ENCODE measurements at places on chromosomes 5 and 9.

DNA sequence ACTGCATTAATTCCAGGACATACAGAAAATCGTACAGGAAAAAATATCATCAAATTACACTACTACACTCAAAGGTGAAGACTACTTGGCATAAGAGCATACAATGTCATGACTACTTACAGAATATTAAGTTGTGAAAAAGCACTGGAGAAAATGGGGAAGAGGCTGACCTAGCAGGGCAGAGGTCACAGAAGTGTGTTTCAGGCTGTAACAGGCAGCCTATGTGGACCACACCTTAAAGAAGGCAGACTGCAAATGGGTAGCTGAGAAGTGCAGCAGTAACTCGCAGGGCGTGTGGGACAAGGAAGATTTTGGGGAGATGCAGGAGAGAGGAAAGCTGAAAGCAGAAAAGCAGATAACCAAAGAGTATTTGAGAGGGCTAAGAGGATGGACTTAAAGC lies 167.0 kb upstream of the PIK3R1 start:
- no peak for DNase-seq

DNA sequence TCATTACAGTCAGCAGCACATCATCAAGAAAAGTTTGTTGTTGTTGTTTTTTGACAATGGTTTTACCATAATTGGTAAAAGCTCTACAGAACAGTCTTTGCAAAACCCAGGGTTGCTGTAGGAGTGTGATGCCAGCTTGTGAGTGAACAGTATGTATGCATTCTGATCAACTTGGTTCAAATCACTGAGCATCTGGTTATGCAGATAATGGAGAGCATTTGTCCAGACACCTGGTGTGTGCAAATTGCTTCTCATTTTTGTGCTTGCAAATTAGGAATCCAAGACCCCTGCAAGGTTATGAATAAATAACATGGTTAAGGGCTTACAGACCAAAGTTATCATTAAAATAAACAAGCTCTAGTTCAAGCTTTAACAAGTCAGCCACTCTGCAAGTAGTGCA lies 448.7 kb upstream of the ACTBL2 start:
- no peak for DNase-seq

DNA sequence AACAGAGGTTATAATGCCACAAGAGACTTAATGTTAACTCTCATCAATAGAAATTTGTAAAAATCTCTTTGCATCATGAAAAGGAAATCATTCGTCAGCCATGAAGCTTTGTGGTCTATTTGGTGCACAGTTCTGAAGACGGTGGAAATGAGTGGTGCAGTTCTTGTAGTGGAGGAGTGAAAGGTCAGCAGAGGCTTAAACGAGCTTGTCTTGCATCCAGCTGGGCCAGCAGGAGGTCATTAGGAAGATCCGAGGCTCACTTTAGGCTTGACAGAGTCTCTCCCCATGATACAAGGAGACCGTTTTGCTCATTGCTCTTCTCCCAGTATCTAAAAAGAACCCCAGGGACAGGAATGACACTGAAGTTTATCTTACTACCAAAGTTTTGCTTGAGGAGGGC lies 440.8 kb downstream of the BNC2 start:
- DNase-seq, result no peak

DNA sequence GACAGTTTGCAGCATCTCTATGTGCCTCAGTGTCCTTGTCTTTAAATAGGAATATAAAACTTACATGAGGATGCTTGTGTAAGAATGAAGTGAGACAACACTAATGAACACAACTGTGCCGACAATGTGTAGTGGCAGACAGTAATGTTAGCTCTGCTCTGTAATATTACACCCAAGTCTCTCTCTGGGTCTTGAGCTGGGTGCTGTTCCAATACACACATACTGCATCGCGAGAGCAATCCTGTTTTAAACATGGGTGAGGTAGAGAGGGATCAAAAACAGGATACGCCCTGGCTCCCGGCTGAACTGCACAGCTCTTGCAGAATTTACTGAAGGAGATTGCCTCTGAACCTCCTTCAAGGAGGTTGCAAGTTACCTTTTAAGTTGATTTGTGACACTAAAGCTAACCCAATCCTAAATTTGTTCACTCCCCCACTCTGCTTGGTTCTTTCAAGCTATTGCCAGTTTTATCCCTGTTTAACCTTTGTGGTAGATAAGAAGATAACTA lies 155.2 kb upstream of the ISL1 start:
- no peak for DNase-seq

GRCh38 chr9:119781886-119782285 lies 412.7 kb upstream of the BRINP1 start:
- DNase-seq, result no peak

DNA sequence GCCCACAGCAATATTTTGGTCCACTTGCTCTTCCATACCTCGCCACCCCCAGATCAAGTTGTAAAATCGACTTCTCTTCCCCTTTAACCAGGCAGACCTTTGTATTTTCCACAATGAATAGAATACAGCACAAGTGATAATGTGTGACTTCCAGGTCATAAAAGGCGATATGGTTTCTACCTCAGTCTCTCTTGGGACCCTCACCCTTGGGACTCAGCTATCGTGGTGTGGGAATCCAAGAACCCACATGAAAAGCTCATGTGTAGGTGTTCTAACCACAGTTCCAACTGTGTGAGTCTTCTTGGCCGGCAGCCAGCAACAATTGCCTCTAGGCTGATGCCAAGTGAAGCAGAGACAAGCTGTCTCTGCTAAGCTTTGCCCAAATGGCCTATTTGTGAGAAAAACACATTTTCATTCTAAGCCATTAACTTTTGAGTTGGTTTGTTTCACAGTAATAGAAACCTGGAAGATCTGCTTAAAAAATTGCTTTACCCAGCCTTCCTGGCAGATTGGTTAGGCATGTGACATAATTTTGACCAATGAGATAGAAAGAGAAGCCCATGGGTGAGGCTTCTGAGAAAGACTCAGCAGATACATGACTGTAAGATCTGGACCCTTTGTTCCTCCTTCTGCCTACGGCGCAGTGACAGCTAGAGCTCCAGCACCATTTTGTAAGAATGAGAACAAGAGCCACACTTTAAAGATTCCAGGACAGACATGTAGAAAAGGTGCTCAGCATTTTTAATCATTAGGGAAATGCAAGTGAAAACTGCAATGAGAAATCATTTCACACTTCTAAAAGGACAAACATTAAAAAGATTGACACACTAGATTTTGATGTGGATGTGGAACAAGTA lies 18.3 kb upstream of the MLLT3 start:
- DNase-seq, result peak; percentile 69
